ENCODE measurements at places on chromosomes 3 and 15.

GRCh38 chr3:3798631-3799113 is 559 bp upstream of the LRRN1 start:
- DNase-seq, result peak; percentile 11

GRCh38 chr3:8488411-8488810 is 13.2 kb upstream of the LMCD1 start:
- no peak for DNase-seq

DNA sequence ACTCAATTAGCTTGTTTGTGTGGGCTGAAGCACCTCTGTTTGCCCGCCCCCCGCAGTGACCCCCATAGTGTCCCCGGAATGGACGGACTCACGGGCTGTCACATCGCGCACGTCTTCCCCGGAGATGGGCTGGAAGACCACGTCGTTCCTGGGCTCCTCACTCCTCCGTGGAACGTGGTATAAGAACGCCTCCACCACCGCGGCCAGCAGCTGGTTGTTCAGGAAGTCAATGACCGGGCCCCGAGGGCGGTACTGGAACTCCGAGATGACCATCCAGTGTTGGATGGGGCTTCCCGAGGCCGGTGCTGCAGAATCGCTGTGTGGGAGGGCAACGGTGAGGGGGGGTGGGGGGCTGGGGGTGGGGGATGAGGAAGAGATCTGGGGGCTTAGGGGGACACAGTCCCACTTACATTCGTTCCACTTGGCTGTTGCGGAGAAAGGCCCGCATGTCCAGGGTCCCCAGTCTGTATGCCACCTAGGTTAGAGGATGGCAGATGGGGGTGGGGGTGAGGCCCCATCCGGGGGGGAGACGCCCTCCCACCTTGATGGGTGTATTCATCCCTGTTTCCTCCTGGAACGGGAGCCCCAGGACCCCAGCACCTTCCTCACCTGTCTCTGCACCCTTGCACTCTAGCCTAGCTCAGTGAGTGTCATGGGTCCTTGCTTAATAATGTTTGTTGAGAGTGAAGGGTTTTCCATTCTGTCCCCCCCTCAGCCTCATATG is 30.2 kb downstream of the MUC20 start:
- DNase-seq, result no peak

- DNase-seq, result no peak
Measured at GRCh38 chr15:98103570-98103969, 143.1 kb downstream of the ARRDC4 start.

GRCh38 chr15:98682992-98683701 is 34.8 kb downstream of the IGF1R start:
- DNase-seq, result no peak

DNA sequence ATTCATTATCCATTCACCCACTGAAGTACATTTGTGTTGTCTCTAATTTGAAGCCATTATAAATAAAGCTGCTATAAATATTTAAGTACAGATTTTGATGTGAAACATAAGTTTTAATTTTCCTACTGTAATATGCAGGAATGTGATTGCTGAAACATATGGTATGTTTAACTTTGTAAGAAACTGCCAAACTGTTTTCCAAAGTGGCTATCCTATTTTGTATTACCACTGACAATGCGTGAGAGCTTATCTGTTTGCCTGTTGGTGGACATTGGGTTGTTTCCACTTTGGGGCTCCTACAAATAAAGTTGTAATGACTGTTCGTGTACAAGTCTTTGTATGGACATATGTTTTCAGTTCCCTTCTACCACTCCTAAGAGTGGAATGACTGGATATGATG is 2.5 kb downstream of the WDR93 start:
- no peak for DNase-seq

GRCh38 chr3:197231321-197231720 is 67.1 kb downstream of the DLG1 start:
- DNase-seq, result no peak

DNA sequence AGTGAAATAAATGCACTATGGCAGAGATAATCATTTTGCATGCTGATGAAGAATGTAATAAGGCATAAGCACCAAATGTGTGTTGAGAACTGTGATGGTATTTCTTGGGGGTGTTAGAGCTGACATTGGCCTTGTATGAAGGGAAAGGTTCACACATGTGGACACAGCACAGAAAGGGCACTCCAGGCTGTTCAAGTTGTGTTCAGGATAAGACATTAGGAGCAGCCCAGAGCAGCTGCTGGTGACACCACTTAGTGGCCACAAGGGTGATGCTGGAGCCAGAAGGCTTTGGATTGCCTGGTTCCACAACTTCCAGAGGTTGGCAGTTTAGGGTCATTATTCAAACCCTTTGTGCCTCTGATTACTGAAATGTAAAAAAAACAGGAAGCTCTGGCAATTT is 155.4 kb downstream of the GOLGA6L6 start:
- no peak for DNase-seq

- no peak for DNase-seq
Measured at GRCh38 chr15:88574655-88575054, 28.2 kb upstream of the DET1 start.

DNA sequence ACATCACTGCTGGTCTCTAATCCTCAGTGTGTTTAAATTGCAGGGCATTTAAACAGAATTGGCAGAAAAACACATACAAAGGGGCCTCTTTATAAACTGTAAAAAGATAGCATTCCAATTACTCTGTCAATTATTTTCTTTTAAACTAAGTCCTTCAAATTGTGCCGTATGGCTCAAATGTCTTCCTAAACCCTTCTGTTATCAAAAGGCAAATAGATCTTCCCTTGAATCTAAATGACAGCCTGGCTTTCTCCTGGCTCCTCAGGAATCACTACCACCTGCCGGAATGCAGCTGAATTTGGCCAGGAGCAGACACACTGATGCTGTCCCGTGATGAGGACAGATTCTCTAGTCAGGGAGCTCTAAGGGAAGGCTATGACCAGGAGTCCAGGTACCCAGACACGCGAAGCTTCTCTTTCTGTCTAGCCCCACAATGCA is 85.6 kb downstream of the IGF2BP2 start:
- no peak for DNase-seq

DNA sequence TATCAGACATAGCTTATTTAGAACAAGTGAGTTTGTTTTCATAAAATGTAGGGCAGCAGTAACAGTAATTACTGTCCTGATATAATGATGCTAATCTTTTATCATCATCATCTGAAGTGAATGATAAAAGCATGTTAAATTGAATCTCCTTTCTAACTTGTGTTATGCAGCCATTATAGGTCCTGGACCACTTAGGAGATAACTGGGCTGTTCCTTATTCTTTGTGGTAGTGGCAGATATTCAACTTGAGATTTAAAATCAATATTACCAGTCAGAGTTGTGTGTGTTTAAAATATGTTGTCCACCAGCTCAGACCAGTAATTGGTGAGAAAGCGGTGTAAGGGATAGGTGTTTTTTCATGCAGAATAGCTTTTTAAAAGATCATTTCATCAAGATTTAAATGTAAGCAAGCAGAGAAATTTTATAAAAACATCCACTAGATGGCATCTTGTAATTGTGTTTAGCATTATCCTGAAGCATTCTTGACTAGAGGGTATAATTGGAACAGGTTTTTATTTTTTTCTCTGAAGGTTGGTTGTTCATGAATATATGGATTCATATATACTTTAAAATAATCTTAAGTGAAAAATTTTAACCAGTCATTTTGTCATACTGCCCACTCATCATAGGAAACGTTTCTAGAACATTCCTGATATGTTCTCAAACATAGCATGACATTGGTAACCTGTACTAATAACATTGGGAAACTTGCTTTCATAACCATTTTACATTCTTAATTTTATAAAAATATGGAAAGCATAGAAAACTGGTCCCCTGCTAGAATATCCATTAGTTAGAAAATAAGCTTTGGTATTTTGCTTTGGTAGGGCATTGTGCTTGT is 153.9 kb downstream of the BBX start:
- no peak for DNase-seq

GRCh38 chr3:53850895-53851294 is 4.5 kb downstream of the IL17RB start:
- DNase-seq, result no peak

GRCh38 chr15:101135532-101136166 is 116.2 kb downstream of the CHSY1 start:
- DNase-seq, result no peak

DNA sequence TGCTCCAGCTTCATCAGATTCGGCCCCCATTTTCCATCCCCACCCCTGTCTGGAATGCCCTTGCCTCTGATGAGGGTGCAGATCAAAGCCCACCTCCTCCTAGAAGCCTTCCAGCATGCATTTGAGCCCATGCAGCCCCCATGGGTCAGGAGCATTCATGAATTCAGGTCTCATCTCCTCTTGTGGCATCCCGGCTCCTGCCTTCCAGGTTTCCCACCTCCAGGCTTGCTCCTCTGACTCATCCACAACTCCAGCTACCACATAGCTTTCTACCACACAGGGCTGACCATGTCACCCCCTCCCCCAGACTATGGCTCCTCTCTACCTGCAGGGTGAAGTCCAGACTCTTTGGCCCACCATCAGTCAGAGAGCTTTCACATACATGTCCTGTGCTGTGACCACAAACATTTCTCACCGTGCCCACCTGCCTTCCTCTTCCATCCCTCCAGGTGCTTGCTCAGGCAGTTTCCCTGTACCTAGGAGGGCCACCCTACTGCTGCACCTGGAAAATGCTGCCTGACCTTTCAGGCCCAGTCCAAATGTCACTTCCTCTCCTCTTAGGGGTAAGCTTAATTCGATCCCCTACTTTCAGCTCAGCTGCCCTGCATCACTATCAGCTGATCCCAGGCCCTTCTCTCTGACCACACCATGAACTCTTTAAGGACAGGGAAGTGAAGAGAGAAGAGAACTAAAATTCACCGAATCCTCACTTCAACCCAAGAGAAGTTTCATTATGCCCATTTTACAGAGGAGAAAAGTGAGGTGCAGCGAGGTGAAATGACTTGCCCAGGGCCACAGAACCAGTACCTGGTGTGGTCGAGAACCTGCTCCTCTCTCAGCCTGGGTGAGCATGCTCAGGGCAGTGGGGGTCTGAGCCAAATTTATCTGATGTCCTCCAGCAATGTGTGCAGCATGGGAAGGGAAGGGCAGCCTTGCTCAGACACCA is 13.7 kb upstream of the FGD5 start:
- DNase-seq, result no peak

- DNase-seq, result no peak
Measured at GRCh38 chr15:85551221-85551832, 170.9 kb downstream of the AKAP13 start.

GRCh38 chr3:18179521-18179920 is 245.6 kb downstream of the SATB1 start:
- DNase-seq, result no peak

GRCh38 chr15:92071045-92071634 is 217.6 kb downstream of the SLCO3A1 start:
- no peak for DNase-seq

Measured in stimulated activated CD8-positive, alpha-beta memory T cell treated with anti-CD3 and anti-CD28 coated beads, Interleukin-4, amount 100 ng/mL, for 1 hour (primary cell).